ENCODE measurements at places on chromosomes 3 and 15. TPM values are rescaled to one million over a fixed set of nuclear protein-coding genes. Genes with fewer than 3 reads are reported as not detected.

PAK2 gene
- 87.1 TPM for total RNA-seq

- no peak for DNase-seq
Observed at GRCh38 chr3:116322750-116323375, 122.4 kb downstream of the LSAMP start.

GRCh38 chr15:34855893-34856292, 60.5 kb upstream of the ACTC1 start:
- no peak for DNase-seq

DNA sequence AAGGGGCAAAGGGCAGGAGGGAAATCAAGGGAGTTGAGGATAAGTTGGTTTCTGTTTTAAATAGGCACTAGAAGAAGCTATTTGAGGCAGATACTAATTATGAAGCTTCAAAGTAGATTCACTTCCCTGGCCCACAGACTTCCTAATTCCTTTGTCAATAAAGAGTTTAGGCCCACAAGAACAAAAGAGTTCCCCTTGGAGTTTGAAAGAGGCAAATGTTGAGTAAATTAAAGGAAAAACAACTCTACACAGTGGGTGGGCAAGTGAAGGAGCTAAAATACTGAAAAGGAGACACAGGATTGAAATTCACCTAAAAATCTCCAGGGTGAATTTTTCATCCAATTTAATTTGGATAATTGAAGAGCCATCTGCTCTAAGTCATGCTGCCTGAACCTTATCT, 411.7 kb upstream of the RORA start:
- no peak for DNase-seq

GRCh38 chr3:10365316-10365715, 44.4 kb upstream of the SEC13 start:
- no peak for DNase-seq

DNA sequence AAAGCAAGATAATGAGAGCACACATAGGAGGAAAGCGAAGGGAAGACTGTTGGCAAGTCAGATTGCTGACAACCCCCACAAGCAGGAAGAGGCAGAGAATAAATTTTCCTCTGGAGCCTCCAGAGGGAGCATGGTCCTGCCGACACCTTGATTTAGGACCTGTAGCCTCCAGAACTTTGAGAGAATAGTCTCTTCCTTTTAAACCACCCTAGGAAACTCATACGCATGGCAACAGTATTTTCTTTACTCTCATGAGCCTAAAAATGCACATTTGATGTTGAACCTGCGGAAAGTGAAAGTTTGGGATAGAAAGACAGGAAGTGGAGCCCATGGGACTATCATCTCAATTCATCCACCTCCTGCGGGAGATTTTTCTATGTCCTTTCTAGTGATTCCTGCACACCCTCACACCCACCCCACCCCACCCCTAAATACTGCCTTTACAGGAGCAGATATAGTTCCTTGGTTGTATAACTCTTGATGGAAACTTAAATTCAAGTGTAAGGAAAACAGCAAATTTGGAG, 116.7 kb upstream of the LPP start:
- no peak for DNase-seq
